ENCODE measurements at places on chromosomes 3 and 15.

- DNase-seq = no peak
Observed at GRCh38 chr3:104032283-104032682, 1334.4 kb upstream of the ALCAM start.

GRCh38 chr3:190564175-190564574 is 50.3 kb downstream of the IL1RAP start:
- no peak for DNase-seq

- no peak for DNase-seq
Observed at GRCh38 chr15:57048930-57049549, 130.6 kb downstream of the TCF12 start.

GRCh38 chr3:130894130-130894985 is 474 bp downstream of the ATP2C1 start:
- DNase-seq = peak; percentile 16

DNA sequence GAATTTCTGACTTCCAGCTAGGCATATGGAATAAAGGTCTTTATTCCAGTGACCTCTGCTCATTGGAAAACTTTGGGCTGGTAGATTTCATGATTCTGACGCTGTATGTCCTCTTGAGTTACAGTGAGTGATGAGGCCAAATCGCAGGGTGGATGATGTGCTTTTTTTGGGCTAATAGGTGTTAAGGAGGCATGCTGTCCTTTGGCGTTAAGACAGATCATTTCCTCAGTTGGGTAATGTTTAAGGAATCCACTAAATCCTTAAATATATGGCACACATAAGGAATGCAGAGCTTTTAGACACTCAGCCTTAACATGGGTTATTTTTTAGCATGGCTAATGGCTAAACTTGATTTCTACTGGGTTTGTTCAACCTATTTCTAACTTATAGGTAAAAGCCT is 87.9 kb downstream of the LPP start:
- no peak for DNase-seq

DNA sequence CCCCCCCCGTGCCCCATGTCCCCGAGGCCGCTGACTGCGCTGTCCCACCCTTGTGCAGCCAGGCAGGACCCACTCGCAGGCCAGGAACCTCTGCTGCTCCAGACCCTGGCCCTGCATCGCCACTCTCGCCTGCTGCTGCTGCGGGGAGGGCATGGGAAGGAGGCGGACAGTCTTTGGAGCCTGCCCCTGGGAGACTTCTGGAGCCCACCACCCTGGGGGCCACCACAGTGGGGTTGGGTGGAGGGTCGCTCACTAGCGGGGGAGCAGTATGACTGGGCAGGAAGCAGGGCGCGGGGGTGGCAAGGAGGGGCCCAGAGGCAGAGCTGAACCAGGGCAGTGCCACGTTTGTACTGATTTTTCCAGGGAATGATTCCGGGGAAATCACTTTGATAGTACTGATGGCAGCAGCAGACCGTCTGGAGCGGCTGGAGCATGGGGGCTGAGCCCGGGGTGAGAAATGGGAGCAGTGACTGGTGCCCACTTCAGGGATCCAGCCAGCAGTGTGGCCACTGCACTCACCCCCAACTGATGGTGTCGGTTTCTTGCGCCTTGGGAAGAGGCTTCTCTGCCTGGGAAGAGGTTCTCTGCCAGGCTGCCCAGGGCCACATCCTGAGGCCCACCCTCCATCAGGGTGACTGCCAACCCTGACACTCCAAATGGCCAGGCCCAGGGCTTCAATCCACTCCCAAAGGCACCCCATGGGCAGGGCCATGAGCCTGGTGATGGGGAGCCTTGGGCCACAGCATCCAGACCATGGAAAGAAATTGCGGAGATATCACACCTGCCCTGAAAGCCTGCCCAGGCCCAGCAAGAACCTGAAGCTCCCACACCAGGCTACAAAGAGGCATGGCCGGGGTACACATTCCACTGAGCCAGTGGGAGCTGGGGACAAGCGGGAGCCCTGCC is 53.7 kb downstream of the LSAMP start:
- no peak for DNase-seq

DNA sequence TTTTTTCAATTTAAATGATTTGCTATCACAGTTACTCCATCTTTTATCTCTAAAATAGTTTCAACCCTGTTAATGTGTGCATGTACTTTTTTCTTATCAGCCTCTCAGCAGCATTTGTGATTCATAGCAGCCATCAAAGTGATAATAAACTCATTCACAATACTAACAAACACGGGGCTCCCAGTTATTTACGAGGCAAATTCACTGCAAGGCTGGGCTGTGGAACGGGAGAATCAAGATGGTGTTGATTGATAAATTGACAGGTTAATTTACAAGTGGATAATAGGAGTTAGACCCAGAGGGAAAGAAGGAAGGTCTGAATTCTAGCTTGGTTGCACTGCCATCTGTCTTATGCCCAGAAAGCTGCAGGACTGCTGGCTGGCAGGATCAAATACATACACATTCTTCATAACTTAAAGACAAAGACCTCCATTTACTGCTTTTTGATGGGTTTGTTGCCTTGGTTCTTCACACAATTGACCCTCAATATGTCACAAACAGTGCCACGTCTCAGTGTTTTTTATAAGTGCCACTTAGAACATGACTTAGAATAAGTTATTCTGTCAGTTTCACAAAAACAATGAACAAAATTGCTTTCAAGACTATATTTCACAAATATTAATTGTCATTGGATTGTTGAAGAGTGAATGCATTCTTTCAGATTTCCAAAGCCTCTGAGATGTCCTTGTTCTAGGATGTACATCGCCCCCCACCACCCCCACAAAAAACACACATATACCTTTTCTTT is 562.8 kb downstream of the NR2F2 start:
- DNase-seq = no peak

GRCh38 chr3:184751204-184752040 is 39.6 kb upstream of the MAGEF1 start:
- no peak for DNase-seq

DNA sequence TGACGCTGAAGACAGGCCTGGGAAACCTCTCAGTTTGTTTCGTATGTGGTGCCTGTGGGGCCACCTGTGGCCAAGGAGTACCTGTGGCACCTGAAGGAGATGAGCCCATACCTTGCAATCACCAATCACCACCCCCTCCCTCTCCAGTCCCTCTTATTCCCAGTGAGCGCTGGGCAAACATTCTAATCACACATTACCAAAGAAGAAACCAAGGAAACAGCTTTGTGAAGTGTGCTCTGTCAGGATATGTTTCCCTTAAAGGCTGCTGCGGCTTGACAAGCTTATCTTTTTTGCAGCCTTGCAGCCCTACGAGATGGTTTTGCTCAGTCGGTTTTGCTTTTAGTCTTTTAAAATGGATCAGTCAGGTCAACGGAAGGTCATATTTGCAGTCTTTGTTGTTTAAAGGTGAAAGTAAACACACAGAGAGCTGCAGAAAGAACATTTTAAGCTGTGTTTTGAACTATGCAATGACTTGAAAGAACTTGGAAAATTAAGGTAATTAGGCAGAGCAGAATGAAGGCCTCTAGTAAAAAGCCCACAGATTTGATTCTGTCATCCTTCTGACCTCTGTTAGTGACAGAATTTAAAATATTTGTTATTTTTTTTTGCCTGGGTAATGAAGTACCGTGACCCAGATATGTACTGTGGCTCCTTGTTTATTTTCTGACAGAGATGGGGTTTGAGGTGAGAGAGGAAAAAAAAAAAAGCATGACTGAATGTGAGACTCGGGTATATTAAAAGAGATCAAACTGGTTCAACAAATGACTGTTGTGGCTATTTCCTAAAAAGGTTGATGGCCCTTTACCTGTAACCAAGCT is 461.4 kb downstream of the NSUN3 start:
- DNase-seq = no peak

GRCh38 chr15:73683777-73684580 is at the start of gene CD276:
Gene CD276, plus strand, starts transcription at chr15:73684383. Its CDS starts 15,257 bp downstream, at chr15:73699640.
- no peak for DNase-seq

- DNase-seq = no peak
Observed at GRCh38 chr3:81864272-81864671, 102.8 kb upstream of the GBE1 start.

DNA sequence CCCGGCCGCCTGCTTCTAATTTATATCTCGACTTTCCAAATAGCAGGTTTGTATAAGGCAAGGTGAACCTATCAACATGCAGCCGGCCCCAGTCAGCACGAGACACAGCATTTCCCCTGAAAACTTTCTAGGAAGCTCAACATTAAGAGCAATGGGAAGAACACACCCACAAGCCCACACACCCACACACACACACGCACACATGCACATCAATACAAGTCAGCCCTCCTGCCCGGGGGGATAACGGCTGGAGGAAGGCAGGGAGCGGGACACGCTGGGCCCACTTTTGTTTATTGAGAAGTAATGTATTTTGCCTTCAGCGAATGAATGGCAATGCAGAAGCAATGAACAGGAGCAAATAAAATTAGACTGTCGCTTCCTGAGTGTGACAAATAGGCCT is 83.5 kb downstream of the PCSK6 start:
- DNase-seq = no peak

- DNase-seq = no peak
Observed at GRCh38 chr3:151133917-151134450, 48.5 kb downstream of the MED12L start.

DNA sequence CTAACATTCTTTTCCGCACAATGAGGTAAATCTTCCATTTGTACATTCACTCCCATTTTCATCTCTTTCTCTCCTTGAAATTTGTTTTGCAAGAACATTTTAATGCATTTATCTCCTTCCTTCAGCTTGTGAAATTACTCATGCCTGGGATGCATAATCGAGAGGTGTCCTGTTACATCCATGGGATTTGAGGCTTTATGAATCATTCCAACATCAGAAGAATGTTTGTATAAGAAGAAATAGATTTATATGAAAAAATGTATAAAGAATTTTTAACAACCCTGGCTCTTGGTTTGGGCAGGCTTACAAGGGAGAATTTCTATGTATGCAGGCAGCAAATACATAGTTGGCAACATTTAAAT is 93.2 kb upstream of the MBNL1 start:
- DNase-seq = no peak

DNA sequence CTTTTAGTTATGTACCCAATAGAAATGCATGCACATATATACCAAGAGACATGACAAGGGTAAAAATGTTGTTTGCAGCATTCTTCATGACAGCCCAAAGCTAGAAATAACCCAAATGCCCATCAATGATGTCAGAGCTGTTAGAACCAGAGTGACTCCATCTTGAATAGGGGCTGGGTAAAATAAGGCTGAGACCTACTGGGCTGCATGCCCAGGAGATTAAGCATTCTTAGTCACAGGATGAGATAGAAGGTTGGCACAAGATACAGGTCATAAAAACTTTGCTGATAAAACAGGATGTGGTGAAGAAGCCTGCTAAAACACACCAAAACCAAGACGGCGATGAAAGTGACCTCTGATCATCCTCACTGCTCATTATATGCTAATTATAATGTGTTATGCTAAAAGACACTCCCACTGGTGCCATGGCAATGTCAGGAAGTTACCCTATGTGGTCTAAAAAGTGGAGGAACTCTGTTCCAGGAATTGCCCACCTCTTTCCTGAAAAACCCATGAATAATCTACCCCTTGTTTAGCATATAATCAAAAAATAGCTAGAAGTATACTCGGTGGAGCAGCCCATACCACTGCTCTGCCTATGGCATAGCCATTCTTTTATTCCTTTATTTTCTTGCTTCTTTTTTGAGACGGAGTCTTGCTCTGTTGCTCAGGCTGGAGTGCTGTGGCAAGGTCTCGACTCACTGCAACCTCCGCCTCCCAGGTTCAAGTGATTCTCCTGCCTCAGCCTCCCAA is 32.9 kb downstream of the ZBTB11 start:
- DNase-seq = no peak

GRCh38 chr3:9422712-9423424 is 25.5 kb downstream of the SETD5 start:
- no peak for DNase-seq

Data from stimulated activated CD4-positive, alpha-beta T cell treated with anti-CD3 and anti-CD28 coated beads, Interleukin-12 subunit alpha, Interleukin-12 subunit beta, amount 100 ng/mL, for 4 hours (primary cell).